ENCODE measurements at places on chromosomes 2 and 18.

GRCh38 chr18:76553715-76554546, 58.9 kb upstream of the ZNF516 start:
- no peak for DNase-seq

- no peak for DNase-seq
Observed at GRCh38 chr2:11701751-11702301, 31.8 kb upstream of the NTSR2 start.

GRCh38 chr2:20677301-20678085, 10.5 kb downstream of the GDF7 start:
- no peak for DNase-seq

- no peak for DNase-seq
Observed at GRCh38 chr2:60742419-60742818, 13.6 kb upstream of the PAPOLG start.

DNA sequence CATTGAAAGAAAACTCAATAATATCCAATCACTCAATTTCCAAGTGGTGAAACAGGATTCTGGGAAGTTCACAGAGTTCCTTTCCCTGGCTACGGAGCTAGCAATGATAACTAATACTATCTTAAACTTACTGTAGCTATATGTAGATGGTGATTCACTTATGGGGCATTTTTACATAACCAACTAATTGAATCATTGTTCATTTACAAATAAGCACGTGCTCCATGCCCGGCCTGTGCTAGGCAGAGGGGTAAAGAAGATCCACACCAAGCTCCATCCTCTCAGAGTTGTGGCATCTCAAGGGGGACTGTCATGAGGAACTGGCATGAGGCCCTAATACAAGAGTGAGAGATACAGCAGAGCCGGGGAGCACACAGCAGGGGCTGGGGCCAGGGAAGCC, 176.3 kb downstream of the ANKRD30B start:
- DNase-seq = no peak

DNA sequence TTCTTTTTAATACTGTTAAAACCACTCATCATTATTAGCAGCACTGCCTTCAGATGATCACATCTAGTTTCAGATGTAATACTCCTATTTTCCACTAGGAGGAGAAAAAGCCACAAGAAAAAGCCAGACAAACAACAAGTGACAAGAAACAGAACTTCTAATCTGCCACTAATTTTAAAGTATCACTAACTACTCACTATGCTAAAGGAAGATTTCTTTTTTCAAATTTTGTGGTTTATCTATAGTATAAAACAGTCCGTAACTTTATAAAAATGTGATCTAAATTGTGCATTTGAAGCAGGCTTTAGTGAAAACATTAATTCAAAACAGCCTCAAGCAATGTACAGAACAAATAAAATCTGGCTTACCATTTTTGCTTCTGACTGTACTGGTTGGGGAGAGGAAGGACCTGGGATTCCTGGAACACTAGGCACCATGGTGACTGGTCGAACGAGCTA, 56.8 kb downstream of the ATF2 start:
- peak; percentile 36 for DNase-seq

GRCh38 chr2:9918275-9918674, 33.2 kb upstream of the GRHL1 start:
- no peak for DNase-seq

DNA sequence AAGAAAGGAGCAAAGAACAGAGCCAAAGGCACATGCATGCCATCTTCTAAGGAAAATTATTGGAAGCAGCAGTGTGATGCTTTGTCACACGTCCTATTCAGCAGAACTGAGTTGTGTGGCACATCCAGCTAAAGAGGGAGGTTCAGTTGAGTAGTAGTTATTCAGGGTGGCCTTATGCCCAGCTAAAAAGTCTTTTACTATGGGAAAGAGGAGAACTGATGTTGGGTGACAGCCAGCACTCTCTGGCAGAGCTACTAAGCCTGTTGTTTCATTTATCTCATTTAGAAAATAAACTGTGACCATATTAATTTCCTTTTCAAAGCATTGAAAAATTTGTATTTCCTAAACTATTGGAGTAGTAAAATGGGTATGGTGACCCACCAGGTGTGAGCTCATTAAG, 18.5 kb downstream of the ITGA6 start:
- no peak for DNase-seq

GRCh38 chr18:36600548-36600947, 228.3 kb downstream of the TPGS2 start:
- DNase-seq = no peak

DNA sequence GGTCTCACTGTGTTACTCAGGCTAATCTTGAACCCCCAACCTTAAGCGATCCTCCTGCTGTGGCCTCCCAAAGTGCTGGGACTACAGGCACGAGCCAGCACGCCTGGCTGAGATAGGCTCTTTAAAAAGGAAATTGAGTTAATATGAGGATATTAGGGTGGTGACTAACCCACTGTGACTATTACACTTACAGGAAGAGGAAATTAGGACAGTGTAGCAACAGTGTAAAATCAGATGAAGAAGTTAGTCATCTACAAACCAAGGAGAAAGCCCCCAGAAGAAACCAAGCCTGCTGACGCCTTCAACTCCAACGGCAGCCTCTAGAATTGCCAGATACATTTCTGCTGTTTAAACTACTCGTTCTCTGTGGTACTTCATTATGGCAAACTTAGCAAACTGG, 711.9 kb downstream of the SUCLG1 start:
- no peak for DNase-seq

GRCh38 chr2:197092431-197092830, 165.9 kb upstream of the PGAP1 start:
- DNase-seq = no peak

- DNase-seq = peak; percentile 51
Observed at GRCh38 chr2:60806988-60807681, 51.1 kb downstream of the PAPOLG start.

DNA sequence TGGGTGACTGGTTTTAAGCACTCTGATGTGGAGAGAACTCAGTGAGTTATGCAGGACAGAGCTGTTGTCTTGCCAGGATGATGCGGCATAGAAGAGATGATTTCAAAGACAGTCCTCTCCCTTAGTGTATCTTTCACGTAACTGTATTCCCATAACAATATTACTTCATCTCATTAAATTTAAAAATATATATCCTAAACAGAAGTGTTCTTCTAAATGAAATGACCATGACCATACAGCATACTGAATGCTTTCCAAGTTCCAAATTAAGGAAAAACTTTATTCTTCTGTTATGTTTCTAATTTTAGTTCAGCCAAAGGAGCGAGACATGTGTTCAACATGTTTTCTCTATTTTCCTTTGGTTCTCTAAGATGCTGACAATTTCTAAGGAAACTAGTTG, 600.1 kb upstream of the FSHR start:
- DNase-seq = no peak

DNA sequence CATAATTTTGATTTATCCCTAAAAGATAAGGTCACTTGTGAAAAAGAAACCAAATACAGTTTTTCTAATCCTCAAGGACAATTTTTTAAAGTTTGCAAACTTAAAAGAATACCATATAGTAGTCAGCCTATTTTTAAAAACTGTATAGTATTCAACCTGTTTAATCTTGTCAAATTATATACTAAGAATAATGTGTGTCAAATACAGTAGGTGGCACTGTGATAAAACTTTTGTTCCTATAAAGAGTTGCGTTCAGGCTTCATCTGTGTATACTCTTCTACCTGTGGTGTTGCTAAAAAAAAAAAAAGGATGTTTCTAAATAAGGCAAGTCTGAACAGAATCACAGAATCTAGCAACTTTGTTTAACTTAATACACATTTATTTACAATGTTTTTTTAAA, 68.6 kb downstream of the CCDC138 start:
- DNase-seq = peak; percentile 9
